ENCODE measurements at places on chromosomes 7 and 10.

DNA sequence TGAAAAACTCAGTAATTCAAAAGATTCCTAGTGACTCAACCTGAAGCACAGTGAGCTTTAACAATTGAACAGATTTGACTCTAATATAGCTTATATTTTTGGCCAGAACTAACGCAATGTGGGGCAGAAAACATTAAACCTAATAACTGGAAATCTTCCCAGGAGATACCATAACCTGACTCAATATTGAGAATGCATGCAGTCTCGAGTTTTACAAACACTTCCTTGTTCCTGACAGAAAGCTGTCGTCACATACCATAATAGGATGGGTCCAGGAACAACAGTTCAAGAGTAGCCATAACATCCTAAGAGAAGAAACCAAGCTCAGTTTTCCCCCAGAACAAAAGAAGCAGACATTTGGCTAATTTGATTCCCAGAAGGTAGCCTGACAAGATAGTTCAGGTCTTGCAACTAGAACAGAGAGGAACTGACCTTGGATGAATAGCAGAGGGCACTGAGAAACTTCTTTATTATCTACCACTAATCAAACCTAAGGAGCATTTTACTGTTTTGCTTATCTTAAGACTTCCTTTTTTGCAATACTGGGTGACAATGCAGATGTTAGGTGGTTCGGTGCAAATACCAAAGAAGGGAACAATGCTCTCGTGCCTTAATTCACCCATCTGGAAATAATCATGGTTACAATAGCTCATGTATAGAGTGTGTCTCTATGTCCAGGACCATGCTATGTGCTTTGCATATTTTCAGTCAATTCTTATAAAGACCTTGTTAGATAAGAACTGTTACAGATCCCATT lies 38.6 kb upstream of the ACSL5 start:
- no peak for DNase-seq

- DNase-seq: peak; percentile 19
Measured at GRCh38 chr7:75042286-75042685, 31.3 kb downstream of the RCC1L start.

DNA sequence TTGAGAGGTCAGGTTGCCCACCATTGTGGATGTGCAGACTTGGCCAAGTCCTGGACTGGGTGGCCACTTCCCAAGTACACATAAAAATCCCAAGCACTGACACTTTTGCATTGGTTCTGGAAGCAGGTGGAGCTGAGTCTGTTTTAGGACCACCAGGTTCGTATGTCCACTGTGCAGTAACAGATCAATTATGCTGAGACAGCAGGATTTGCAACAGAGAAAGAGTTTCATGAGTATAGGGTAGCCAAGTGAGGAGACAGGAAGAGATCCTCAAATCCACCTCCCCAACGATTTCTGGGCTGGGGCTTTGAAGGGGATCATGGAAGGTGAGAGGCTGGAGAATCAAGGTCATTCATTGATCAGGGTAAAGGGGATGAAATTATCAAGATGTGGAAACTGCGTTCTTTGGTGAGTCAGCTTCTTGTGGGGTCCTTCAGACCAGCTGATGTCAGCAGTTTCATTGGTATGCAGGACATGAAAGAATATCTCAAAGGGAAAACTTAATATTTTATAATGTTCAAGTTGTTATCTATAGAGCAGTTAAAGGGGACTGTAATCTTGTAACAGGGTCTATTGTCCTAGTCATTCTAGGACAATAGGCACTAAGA lies 277.7 kb downstream of the GALNT17 start:
- no peak for DNase-seq

DNA sequence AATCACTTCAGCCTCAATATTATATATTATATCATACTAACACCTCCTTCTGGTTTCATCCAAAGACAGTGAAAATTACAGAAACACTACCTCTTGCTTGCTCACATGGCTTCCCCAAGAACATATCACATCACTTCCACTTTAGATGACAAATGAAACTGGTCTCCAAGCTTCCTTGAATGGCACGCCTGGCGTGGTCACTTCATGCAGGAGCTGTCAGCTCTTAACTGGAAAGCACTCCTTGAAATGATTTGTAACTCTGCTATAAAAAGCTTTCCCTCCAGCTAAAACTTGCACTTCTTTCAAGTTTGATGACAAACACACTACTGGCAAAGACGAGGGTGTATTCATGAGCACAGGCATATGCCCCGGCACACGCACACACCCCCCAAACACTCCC lies 84.1 kb upstream of the INHBA start:
- DNase-seq: peak; percentile 37

DNA sequence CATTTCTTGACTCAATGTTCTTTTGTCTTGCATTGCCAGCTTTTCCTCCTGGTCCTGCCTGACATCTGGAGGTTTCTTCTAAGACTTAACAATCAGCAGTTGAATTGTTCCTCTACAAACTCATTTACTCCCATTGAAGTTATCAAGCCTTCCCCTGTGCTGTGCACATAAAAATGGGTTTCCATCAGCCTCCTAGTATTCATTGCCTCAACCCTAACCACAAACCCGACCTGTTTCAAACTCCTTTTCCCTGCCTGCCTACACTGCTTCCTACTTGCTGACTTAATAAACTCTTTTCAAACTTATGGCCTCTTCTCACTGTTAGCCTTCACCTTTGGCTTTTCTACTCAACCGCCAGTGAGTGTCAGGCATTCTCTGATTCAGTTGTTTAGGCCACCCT lies 9.4 kb upstream of the CDK6 start:
- no peak for DNase-seq

- no peak for DNase-seq
Measured at GRCh38 chr10:74160013-74160412, 9.0 kb downstream of the ADK start.

GRCh38 chr10:126598009-126598408 lies 72.5 kb downstream of the C10orf90 start:
- DNase-seq: peak; percentile 78

DNA sequence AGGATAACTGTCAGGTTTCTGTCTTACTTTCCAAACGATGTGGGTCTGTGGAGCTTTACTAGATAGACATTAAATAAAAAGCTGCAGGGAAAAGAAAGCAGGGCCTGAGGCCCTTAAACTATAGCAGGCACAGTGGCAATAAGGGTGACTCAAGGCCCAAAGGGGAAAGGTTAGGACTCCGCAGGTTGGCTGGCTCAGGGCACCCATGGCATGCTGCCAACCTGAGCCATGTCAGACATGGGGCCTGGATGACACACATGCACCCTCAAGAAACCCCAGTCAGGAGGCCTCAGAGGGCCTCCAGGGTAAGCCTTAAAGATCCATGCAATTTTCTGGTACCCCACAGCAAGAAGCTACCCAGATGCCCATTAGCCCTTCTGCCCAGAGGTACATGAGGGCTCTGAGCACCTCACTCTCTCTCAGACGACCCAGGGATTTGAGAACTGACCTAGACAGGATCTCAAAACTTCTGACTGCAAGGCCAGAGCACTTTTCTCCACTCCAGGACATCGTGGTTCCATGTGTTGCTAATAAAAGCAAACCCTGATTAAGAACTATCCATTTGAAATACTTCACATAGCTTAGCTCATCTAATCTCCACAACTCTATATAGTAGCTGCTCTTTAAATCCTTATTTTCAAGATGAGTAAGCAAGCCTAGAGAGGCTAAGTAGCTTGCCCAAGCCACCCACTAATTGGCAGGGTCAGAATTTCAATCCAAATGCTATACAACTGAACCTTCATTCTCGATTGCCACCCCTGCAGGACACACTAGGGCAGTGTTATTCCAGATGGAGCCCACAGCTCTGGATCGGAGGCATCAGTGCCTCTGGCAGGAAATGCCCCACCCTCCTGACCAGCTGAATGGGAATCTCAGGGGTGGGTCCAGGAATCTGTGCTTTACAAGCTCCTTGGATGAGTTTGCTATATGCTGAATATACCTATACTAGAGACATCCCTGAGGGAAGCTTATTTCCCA lies 132.5 kb upstream of the EFCAB10 start:
- DNase-seq: no peak

DNA sequence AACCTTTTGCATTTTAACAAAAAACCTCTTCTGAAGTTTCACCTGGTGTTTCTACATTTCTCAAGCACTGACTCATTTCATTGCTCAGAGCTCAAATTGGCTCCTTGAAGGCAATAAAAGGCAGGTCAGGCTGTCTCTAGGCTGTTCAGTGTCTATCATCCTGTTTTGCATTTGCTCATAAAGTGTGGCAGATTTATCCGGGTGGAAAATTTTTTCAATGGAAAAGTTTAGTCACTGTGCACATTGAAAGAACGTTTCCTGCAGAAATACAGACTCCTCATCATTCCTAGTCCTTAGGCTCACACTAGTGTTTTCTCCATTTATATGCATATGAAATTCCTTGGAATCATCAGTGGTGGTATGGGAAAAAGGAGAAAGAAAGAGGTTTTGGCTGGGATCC lies 114.2 kb upstream of the DGKB start:
- no peak for DNase-seq

DNA sequence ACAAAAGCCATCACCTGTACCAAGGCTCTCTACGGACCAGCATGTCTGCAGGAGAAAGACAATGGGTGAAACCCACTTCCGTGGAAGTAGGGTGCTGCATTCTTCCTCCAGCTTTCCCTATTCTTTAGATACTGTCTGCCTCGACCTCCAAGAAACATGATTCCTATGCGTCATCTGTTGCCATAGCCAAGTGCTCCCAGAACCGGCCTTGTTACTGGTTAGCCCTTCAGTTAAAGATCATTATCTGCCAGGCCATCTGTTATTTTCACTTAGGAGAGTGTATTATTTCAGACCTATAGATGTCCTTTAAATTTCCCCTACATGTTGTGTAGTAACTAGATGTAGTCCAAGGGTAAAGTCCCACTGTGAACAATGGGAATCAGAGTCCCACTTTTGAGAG lies 89.0 kb upstream of the KIAA1217 start:
- no peak for DNase-seq

GRCh38 chr7:158096582-158096981 lies 491.0 kb downstream of the PTPRN2 start:
- DNase-seq: no peak

GRCh38 chr7:42359946-42360345 lies 122.9 kb upstream of the GLI3 start:
- DNase-seq: no peak

- DNase-seq: no peak
Measured at GRCh38 chr7:98354511-98355249, 46.2 kb downstream of the BAIAP2L1 start.

GRCh38 chr10:28879246-28879645 lies 201.9 kb downstream of the BAMBI start:
- DNase-seq: no peak

DNA sequence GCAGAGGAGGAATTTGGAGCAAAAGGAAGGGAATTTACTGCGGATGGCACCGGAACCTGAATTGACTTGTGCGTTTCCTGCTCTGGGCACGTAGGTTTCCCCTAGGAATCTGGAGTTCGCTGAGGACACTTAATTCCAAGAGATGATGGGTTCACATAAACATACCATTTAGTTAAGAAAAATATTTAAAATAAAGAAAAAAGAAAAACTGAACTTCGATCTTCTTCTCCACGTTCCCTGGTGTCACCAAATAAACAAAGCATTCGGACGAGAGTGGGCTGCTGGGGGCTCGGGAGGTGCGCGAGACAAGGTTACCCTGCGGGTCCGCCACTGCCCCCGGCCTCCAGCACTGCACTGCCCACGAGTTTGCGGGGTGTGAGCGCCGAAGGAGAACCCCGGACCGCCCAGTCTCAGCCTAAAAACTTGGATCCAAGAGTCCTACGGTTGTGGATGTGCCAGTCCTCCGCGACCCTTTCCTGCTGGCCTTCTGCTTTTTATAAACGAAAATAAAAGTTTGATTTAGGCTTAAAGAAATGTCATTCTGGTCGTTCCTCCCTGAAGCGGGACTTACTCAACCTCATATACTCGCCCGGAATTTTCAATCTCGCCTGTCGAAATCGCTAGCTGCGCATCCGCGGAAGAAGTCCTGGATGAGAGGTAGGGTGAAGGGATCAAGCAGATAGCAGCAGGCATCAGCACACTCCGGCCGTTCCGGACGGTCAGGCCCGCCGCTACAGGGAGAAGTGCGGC lies 30.3 kb downstream of the SKIDA1 start:
- no peak for DNase-seq

DNA sequence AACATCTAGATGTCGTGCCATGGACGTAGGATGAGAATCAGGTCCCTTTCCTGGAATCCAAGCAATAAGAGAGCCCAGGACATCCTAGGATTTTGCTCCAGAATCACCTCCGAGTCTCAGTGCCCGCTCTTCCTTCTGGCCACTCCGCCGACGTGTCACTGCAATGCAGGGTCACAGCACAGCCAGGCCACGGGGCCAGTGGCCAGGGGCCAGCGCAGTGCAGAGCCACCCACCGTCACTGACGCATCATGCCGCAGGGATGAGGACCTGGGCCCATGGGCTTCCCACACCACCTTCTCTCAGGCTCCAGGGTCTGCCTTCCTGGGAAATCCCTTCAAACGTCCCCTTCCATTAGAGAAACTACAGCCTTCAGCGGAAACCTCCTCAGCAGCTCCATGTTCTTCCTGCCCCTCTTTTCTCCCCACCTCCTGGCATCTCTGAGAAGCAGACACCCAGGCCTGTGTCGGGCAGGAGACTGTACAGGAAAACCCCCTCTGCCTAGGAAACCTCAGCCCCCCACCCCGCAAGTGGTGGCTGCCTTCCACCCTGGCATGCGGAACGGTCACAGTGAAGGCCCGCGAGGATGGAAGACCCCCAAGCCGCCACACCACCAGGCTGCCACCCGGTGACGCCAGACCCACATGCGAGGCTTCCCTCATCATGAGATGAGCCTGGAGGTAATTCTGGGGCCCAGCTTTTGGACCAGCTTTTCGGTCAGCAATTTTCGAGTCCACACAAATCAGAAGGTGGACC lies 32.1 kb downstream of the STK32C start:
- no peak for DNase-seq

- no peak for DNase-seq
Measured at GRCh38 chr7:135877805-135878204, 99.4 kb downstream of the MTPN start.

GRCh38 chr7:42020061-42020460 lies 216.9 kb downstream of the GLI3 start:
- DNase-seq: no peak

- DNase-seq: peak; percentile 30
Measured at GRCh38 chr7:4650433-4651047, 31.6 kb upstream of the FOXK1 start.

GRCh38 chr7:130294314-130294713 lies 1.4 kb downstream of the CPA4 start:
- DNase-seq: no peak

DNA sequence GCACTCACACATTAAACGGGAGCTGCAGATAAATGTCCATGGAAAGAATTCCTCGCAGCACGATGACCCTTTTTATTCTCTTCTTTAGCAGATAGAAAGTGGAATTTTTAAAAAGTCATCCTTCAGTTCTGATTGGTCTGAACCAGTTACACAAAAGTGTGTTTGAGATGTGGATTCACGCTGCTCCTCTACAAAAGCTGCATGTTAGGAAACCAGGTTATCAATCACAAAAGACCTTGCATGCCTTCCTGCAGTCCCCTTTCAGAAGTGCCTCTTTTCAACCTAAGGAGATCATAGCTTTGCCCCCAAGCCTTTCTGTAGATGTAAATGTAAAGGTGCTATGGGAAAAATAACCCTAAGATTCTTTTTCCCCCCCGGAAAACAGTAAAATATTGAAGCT lies 299.7 kb downstream of the PLXDC2 start:
- DNase-seq: no peak
